Activated CD8-positive, alpha-beta memory T cell treated with anti-CD3 and anti-CD28 coated beads for 36 hours (primary cell): ENCODE measurements at places on chromosomes 5 and 9. TPM values are rescaled to one million over a fixed set of nuclear protein-coding genes. Genes with fewer than 3 reads are reported as not detected.

The MYORG gene
- 3.3 TPM for total RNA-seq

The IL6ST gene
- total RNA-seq, result 43.9 TPM

The RXRA gene
- 6.7 TPM for total RNA-seq

The KIF3A gene
- 16.1 TPM for total RNA-seq

The BTNL8 gene
- not detected for total RNA-seq

The RASGEF1C gene
- not detected for total RNA-seq

The COL5A1 gene
- not detected for total RNA-seq

The ALAD gene
- total RNA-seq, result 20.1 TPM

The STK32A gene
- not detected for total RNA-seq

The MEGF10 gene
- not detected for total RNA-seq

The SLC36A3 gene
- not detected for total RNA-seq

The DROSHA gene
- total RNA-seq, result 73.9 TPM

The GARNL3 gene
- 4.5 TPM for total RNA-seq

The PCDHB16 gene
- not detected for total RNA-seq

The KCNT1 gene
- not detected for total RNA-seq

The TAF1L gene
- total RNA-seq, result not detected

The SCGB3A2 gene
- total RNA-seq, result not detected

The TPRN gene
- 11.1 TPM for total RNA-seq

The PPP3R2 gene
- total RNA-seq, result not detected

The CDC20B gene
- 0.21 TPM for total RNA-seq

The SHISAL2B gene
- not detected for total RNA-seq

The TIMD4 gene
- 0.65 TPM for total RNA-seq

The FAM120A gene
- 145 TPM for total RNA-seq

The OGN gene
- total RNA-seq, result not detected

The CDX1 gene
- total RNA-seq, result not detected

The ARHGEF37 gene
- total RNA-seq, result 0.15 TPM

The LOX gene
- not detected for total RNA-seq

The ENHO gene
- 0.61 TPM for total RNA-seq

The CRB2 gene
- not detected for total RNA-seq

The CCL28 gene
- 10.7 TPM for total RNA-seq

The OLFM1 gene
- total RNA-seq, result not detected

The SPATA31C1 gene
- total RNA-seq, result not detected

The TSLP gene
- 0.51 TPM for total RNA-seq

The PTAR1 gene
- 29.5 TPM for total RNA-seq

The FYB1 gene
- 51.9 TPM for total RNA-seq

The DRD1 gene
- total RNA-seq, result not detected

The SMIM33 gene
- total RNA-seq, result 0.08 TPM

The PAPPA gene
- total RNA-seq, result not detected

The TBC1D9B gene
- total RNA-seq, result 94.2 TPM

The CNTFR gene
- not detected for total RNA-seq

The IFNB1 gene
- total RNA-seq, result not detected

The NEUROG1 gene
- not detected for total RNA-seq

The SLC25A48 gene
- not detected for total RNA-seq

The DBH gene
- total RNA-seq, result not detected

The FAM120AOS gene
- 41.9 TPM for total RNA-seq

The OSMR gene
- total RNA-seq, result not detected

The PTGER4 gene
- 39.9 TPM for total RNA-seq

The GNE gene
- total RNA-seq, result 15.5 TPM

The NRG2 gene
- 0.17 TPM for total RNA-seq

The AIF1L gene
- 0.11 TPM for total RNA-seq

The FST gene
- not detected for total RNA-seq

The ACER2 gene
- 1.9 TPM for total RNA-seq

The ENTPD8 gene
- not detected for total RNA-seq

The LHX6 gene
- not detected for total RNA-seq

The TNFSF15 gene
- 0.23 TPM for total RNA-seq

The KCNMB1 gene
- not detected for total RNA-seq
